Stimulated activated CD8-positive, alpha-beta memory T cell treated with anti-CD3 and anti-CD28 coated beads, Interleukin-15, amount 100 ng/mL, for 48 hours (primary cell): ENCODE measurements at places on chromosomes 1 and 21.
A peak's percentile ranks its signal among the peaks of the same experiment; 100 is the strongest.

GRCh38 chr1:204564835-204565234 lies 48.6 kb downstream of the MDM4 start:
- no peak for DNase-seq

DNA sequence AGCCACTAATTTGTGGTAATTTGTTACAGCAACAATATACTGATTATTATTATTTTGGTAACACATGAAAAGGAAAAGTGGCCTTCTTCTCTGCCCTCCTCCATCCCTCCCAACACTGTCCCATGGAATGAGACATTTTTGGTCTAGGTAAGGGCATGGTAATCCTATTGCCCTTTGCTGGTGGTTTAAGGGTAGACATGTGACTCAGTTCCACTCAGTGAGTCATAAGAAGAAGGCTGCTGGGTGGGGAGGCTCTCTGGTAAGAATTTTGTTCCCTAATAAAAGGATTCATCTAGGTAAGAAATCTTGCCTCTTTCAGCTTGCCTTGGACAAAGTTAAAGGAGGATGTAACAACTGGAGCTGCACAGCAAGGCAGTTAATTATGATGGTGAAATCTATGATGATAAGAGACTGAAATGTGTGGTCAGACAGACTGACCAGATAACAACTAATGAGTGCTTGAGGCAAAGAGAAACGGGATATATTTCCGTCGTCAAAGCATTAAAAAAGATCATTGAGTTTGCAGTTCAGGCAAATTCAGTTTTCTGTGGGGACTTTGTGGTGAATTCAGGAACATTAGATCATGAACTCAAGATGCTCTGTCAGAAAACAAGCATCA lies 232.0 kb upstream of the KCNK2 start:
- DNase-seq = no peak

DNA sequence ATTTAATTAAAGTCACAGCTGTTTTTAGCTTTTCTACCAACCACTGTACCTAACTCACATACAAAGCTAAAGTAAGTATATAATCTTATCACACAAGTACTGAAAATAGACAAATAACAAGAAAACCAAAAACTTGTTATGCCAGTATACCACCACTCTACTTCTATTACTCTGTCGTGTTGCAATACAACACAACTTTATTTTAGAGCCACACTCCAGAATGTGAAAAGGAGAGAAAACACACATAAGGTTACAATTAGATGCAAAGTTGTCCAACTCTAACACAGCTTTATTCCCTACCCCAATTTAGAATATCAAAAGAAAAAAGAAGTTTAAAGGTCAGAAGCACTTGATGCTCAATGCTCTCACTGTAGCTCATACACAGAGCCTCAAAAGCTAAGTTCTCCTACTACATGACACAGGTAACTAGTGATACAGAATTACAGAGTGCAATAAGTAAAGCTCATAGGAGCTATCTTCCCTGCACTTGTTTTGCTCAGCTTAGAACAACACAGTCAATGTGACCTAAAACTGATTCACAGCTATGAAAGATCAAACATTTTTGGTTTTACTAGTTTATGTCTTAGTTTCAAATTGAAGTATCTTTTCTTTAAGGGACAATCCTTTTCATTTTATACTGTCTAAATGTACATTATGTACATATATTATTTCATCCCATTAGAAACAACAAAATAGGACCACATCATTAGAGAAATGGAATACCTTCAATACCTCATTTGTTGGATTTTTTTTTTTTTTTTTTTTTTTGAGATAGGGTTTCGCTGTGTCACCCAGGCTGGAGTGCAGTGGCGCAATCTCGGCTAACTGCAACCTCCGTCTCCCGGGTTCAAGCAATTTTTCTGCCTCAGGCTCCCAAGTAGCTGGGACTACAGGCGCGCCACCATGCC lies 29.2 kb downstream of the EYA3 start:
- DNase-seq = no peak

GRCh38 chr1:31587720-31588423 lies 11.6 kb downstream of the TINAGL1 start:
- DNase-seq = peak; percentile 44

DNA sequence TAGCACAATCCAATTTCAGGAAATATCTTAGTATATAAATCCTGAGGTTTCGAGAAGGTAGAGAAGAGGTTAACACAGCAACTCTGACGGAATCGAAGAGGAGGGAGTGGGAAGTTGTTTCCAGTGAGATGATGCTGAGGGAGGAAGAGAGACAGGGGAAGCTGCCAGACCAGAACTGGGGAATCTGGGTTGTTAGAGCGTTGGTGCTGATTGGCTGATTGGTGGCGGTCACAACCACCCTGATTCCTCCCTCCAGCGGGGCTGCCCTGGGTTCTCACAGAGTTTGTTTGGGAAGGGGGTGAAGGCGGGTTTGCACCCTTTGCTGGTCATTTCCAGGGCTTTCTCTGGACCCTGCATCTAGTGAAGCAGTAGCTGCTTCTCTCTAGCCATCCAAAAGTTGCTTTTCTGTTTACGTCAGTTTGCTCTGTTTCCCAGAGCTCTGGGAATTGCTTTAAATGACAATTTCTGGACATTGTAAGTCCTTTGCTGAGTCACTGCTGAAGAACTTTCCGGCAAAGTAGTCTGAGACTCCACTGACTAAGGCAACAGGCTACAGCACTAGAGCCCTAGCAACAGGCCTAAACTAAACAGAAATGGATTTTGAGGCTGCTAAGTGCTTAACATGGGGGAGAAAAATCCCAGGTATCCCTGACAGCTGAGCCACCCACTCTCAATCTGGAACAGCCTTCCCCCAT lies 90.1 kb downstream of the TENT5C start:
- no peak for DNase-seq

DNA sequence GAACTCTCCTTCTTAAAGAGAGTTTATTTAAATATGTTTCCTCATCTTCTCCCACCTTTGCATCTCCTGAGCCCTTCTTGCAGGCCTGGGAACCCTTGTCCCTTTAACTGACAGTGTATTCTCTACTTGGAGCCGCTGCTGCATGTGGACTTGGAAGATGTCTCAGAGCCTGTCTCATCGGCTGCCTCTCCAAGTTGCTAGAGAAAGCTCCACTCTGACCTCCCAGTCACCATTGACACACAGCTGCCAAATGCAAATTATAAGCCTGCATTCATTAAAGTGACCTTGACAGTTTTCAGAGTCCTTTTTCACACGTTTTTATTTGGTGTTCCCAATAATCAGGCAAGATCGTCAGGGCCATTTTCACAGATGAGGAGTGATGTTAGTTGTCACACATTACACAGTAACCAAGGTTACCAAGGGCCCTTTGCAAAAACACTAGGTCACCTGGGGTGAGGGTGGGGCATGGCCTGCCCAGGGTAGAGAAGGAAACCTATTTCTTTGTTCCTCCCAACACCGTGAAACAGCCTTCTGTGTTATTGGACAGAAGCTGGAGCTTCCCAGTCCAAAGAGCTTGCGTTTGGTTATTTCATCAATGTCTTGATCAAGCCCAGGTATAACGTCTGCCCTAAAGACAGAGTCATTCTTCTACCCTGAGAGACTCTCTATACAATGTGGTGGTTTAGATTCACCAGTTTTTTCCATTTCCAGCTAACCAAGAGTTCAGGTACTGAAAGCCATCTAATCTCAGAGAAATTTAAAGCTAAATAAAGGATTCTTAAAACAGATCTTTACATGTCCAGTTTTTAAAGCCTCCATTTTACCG lies 164.1 kb downstream of the GALNT2 start:
- no peak for DNase-seq

- no peak for DNase-seq
Observed at GRCh38 chr1:48661726-48662463, 114.8 kb downstream of the BEND5 start.
